ENCODE measurements at places on chromosomes 11 and 22. TPM values are rescaled to one million over a fixed set of nuclear protein-coding genes. Genes with fewer than 3 reads are reported as not detected.

The FOLR1 gene
- 0.39 TPM for total RNA-seq

The DEFB131B gene
- total RNA-seq, result not detected

The SLC22A8 gene
- not detected for total RNA-seq

The MIOX gene
- total RNA-seq, result not detected

The PLEKHB1 gene
- total RNA-seq, result 71.4 TPM

The ACRV1 gene
- not detected for total RNA-seq

DNA sequence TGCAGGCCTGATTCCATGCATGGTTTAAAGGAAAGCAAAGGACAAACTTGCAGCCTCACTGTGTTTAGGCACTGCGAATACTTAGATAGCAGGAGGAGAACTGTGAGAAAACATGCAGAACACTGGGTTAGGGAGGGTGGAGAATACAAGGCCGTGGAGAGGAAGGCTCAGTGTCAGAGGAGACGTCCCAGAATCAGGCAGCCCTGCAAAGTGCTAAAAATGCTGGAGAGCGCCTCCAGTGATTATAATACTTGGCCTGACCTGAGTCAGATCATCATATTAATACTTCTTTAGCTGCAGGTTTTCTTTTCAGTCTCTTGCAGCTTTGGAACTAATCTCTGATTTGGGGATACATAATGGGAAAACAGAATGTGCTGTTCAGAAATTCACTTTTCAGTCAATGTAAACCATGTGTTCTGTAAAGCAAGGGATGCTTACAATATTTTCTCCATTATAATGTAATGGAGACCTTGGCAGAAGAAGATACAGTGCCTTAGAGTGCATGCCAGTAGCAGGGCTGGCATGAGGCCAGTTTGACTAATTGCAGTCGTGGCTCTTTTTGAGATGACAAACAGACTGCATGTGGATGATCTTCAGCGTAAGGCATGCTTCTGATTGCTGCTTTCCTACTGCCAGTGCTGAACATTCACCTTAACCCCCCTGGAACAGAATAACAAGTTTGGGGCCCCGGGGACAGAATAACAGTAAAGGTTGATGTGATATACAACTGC lies 16.8 kb downstream of the EXT2 start:
- no peak for DNase-seq
- no peak overlapping the region for H3K4me3 ChIP-seq
- no peaks in the 10 kb centered on the region for H3K27me3 ChIP-seq
- no peak overlapping the region for H3K27ac ChIP-seq

- H3K27ac ChIP-seq, result peak overlapping the region; percentile 40
- H3K4me1 ChIP-seq, result no peaks in the 10 kb centered on the region
- H3K4me3 ChIP-seq, result no peak overlapping the region
- H3K36me3 ChIP-seq, result no peaks in the 10 kb centered on the region
- H3K27me3 ChIP-seq, result no peaks in the 10 kb centered on the region
Measured at GRCh38 chr22:50612528-50613221, 12.1 kb downstream of the MAPK8IP2 start.

- H3K4me3 ChIP-seq, result no peak overlapping the region
- DNase-seq, result no peak
- H3K4me1 ChIP-seq, result no peaks in the 10 kb centered on the region
- H3K36me3 ChIP-seq, result no peaks in the 10 kb centered on the region
- H3K27me3 ChIP-seq, result no peaks in the 10 kb centered on the region
Measured at GRCh38 chr11:1733716-1734640, 16.4 kb downstream of the IFITM10 start.

- H3K27ac ChIP-seq, result peak overlapping the region; percentile 84
- H3K27me3 ChIP-seq, result no peaks in the 10 kb centered on the region
- H3K4me3 ChIP-seq, result peak overlapping the region; percentile 68
- DNase-seq, result peak; percentile 50
Measured at GRCh38 chr11:119729951-119730613, 1.1 kb upstream of the NECTIN1 start.

GRCh38 chr11:13074714-13075464 lies 65.8 kb downstream of the RASSF10 start:
- DNase-seq, result no peak
- no peaks in the 10 kb centered on the region for H3K4me1 ChIP-seq
- H3K4me3 ChIP-seq, result no peak overlapping the region
- H3K27me3 ChIP-seq, result no peaks in the 10 kb centered on the region

- no peaks in the 10 kb centered on the region for H3K36me3 ChIP-seq
- no peak within 1 kb of the TSS for H3K27ac ChIP-seq
- no peak within 1 kb of the TSS for H3K4me3 ChIP-seq
- DNase-seq, result no peak
- peaks cover 86% of the 10 kb centered on the region for H3K27me3 ChIP-seq
Measured at GRCh38 chr11:3218483-3219280, at the start of gene MRGPRG. TSS of gene MRGPRG (minus strand) at chr11:3218813. CDS start at chr11:3218813, 0 bp downstream.

GRCh38 chr11:110327508-110327907 lies 31.1 kb upstream of the RDX start:
- DNase-seq, result no peak
- no peaks in the 10 kb centered on the region for H3K36me3 ChIP-seq
- no peaks in the 10 kb centered on the region for H3K27me3 ChIP-seq
- no peak overlapping the region for H3K27ac ChIP-seq

- no peak for DNase-seq
- no peak overlapping the region for H3K4me3 ChIP-seq
- no peak overlapping the region for H3K27ac ChIP-seq
- no peaks in the 10 kb centered on the region for H3K4me1 ChIP-seq
- H3K36me3 ChIP-seq, result no peaks in the 10 kb centered on the region
Measured at GRCh38 chr11:124479561-124479960, 34.1 kb upstream of the OR8B8 start.

GRCh38 chr11:6657346-6657745 lies 1.7 kb upstream of the DCHS1 start:
- no peaks in the 10 kb centered on the region for H3K4me1 ChIP-seq
- no peaks in the 10 kb centered on the region for H3K27me3 ChIP-seq
- H3K4me3 ChIP-seq, result no peak overlapping the region
- H3K36me3 ChIP-seq, result no peaks in the 10 kb centered on the region
- H3K27ac ChIP-seq, result no peak overlapping the region

GRCh38 chr11:2369896-2370295 lies 7.2 kb upstream of the CD81 start:
- no peaks in the 10 kb centered on the region for H3K27me3 ChIP-seq
- DNase-seq, result no peak
- no peak overlapping the region for H3K4me3 ChIP-seq

Measured in tibial nerve (tissue), 4 donors.